Activated T-cell treated with anti-CD3 and anti-CD28 coated beads, Interleukin-2, amount 50 U/mL, for 1 hour (primary cell): ENCODE measurements at places on chromosomes 2 and 18.
A peak's percentile ranks its signal among the peaks of the same experiment; 100 is the strongest.

GRCh38 chr2:203994735-203995134 is 58.2 kb downstream of the ICOS start:
- no peak for DNase-seq

DNA sequence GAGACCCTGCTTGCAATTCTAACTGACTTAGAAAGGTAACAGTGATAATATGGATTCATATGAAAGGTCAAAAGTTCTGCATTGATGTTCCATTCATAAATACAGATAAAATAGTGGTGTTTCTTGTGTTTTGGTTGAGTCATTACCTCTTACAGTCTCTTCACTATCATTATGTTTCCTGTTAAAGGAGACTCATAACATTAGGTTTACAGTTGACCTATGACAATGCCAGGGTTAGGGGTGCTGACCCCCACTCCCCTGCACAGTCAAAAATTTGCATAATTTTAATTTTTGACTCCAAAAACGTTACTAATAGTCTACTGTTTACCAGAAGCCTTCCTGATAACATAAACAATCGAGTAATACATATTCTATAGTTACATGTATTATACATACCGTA is 75.4 kb downstream of the VRK2 start:
- DNase-seq = no peak

GRCh38 chr2:12498704-12499103 is 218.0 kb upstream of the TRIB2 start:
- no peak for DNase-seq

GRCh38 chr2:13114391-13114790 is 397.7 kb downstream of the TRIB2 start:
- no peak for DNase-seq

GRCh38 chr2:128562471-128563347 is 244.0 kb upstream of the HS6ST1 start:
- DNase-seq = no peak

DNA sequence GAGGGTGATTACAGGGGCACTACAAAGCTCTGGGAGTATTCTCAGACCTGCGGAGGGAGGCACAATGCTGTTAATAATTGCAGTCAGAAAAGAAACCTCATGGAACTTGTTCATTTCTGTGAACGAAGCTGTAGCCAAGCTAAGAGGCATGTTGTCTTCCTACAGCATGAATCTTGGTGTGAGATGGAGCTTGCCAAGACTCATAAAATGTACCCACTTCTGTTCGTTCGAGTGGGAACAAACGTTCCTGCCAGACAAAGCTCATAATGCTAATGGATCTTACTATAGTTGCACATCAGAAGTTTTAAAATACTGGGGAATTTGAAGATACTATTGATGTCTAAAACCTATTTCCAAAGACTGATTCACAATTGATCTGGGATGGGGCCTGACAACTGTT is 489.1 kb downstream of the ZEB2 start:
- no peak for DNase-seq

DNA sequence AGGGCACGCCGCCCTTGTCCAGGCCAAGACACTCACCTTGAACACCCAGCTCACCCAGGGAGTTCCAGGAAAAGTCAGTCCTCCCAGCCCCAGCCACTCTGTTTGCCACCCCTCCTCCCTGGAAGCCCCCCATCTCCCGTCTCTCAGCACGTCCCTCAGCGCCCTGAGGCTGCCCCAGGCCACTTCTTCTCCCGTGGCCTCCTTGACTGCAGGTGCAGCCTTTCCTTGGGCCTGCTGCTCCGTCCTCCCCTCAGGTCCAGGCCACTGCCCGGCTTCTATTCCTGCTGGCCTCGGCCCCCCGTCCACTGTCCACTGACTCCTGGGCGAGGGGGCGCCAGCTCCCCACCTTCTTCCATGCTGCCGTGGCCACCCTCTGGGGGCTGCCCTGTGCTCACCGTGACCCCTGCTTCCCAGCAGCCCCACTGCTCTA is 239.1 kb downstream of the HDAC4 start:
- DNase-seq = peak; percentile 8

GRCh38 chr2:200618590-200619021 is 32.8 kb downstream of the AOX1 start:
- DNase-seq = no peak

DNA sequence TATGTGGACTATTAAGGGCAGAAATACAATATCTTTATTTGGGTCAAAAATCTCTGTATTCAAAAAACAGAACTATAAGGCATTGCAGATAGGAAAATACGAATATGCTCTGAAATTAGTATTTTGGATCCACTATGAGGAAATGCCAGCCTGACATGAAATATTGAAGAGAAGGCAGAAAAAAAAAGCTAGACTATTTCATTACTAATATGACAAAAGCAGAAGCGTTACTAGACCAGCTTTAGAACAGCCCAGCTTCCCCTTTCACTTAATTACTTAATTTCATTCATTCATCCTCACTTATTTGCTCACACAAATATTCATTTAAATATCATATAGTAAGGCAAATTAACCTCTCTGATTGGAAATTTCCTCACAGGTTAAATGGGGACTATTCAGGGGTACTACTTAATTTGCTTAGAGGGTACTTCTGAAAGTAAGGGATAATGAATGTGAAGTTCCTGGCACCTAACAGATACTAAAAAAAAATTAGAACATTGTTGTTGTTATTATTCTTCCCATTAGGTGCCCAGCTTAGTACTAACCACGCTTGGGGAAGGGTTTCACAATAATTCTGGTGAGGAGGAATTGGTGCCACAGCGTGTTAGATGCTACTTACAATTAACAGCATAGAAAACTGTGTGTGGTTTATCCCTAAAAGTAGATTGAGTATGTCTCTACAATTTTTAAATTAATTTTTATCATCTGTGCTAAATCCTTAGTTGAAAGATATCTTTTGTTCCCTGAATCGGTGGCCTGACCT is 71.1 kb upstream of the CTLA4 start:
- no peak for DNase-seq

DNA sequence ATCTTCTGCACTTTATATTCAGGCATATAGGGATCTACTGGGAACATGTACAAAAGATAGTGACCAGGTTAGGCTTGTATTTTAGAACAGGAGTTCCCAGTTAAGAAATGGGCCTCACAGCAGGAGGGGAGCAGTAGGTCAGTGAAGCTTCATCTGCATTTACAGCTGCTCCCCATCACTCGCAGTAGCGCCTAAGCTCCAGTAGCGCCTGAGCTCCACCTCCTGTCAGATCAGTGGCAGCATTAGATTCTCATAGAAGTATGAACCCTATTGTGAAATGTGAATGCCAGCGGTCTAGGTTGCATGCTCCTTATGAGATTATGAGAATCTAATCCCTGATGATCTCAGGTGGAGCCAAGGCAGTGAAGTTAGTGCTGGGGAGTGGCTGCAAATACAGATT is 224.4 kb upstream of the CYRIA start:
- no peak for DNase-seq

DNA sequence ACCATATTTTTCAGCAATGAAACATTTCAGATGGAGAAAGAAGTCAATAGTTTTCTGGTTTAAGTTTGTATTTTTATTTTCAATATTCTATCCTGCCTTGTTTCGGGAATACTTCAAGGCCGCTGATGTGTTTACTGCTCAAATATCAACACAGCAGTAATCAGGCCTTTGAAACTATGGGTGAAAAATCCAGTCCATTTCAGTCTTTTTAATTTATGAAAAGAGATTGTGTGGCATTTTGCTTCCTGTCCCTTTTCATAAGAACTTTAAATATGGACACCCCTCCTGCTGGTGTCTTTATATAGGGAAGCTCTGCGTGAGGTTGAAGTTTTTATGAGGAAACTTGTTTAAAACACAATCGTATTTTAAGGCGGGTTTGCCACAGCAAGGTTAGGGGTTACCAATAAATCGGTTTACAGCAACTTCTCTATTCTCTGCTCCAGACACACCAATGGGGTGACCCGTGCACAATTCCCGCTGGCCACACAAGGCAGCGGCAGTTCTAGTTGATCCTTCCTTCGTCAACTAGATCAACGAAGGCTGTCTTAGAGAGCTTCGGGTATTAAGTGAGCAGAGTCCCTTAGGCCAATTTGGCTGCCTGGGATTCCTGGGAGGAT is 1.2 kb upstream of the TANC1 start:
- no peak for DNase-seq

GRCh38 chr18:44098551-44099098 is 582.1 kb upstream of the SETBP1 start:
- DNase-seq = no peak

DNA sequence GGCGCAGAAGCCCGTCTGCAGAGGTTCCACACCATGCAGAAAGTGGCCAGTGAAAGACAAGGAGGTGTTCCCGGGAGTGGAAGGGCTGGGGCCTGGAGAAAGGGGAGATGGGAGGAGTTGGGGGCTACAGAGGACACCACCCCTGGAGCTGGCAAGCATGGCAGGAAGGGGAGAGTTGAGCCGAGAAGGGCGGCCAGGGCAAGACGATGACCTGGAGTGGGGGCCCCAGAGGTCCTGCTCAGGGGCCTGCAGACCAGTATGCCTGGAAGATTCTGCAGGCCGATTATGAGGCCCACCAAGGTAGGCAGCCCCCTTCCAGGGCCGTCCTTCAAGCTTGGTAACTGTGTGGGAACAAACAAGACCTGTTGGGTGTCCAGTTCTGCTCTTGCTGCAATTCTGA is 33.1 kb downstream of the RBFA start:
- no peak for DNase-seq

GRCh38 chr2:47207614-47208013 is 52.5 kb upstream of the STPG4 start:
- DNase-seq = no peak

- DNase-seq = no peak
These were observed 447.6 kb upstream of the ID2 start for GRCh38 chr2:8234253-8234652.

DNA sequence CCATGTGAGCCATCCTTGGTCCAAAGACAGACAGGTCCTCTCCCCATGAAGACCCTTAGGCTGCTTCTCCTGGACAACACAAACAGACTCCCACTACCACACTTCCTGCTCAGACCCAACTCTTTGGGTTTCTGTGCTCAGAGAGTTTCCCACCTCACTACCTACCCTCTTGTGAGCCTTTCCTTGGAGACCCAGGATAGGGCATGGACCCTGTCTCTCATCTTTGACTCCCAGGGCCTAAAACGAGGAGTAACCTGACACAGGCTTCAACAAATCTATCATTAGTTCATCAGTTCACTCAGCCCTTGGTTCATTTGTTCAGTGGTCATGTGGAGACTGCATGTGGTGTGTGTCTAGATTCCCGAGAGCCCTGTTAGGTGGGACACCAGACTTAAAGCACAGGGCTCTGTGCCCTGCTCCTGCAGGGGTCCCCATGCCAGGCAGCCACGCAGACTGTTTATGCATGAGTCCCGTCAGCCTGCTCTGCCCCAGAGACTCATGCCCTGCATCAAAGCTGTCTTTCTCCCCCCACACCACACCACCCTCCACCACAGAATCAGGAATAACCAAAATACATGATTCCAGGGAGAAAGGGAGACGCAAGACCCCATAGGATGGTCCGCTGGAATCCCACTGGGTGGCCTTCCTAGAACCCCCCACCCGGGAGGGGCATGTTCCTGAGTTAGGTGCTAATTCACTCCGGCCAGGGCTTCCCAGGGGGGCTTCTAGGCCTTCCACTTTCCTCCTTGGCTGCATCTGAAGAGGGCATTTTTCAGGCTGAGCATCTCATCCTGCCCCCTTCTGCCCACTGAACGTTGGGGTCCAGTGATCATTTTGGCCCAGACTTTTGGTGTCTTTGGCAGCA is 100.2 kb upstream of the TEX51 start:
- DNase-seq = no peak
